Fibroblast of villous mesenchyme (primary cell): ENCODE measurements at places on chromosomes 3 and 15.

GRCh38 chr3:125025642-125026041 lies 30.2 kb downstream of the HEG1 start:
- peak; percentile 48 for DNase-seq

DNA sequence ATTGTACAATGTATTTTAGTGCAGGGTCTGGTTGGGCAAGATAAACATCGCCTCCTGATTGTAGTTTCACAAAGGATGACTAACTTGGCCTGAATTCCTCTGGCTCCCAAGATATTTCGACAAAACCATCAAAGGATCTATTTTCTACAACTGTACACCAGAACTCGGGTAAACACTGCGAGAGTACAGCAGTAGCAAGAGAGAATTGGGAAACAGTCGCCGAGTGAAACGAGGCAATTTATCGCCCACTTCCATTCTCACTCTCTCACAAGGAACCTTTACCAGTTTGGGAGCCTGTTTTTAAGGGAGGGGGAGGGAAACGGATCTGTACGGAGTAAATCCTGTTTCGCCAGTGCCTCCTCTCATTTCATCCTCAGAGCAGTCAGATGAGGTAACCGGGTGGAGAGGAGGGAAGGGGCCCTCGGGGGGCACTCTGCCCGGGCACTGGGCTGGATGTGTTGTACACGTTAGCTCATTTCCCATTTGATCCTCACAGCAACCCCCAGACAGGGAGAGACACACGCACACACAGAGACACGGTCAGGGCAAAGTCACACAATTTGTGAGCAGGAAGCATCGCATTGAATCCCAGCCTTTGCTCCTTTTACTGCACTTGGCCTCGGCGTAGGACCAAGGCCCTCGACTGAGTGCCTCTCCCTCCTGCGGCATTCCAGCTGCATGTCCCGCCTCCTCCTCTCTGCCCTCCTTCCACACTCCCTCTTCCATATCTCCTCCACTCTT lies 120.1 kb downstream of the LIPC start:
- DNase-seq: peak; percentile 98

- DNase-seq: no peak
Observed at GRCh38 chr3:138097192-138098172, 17.9 kb downstream of the DZIP1L start.

GRCh38 chr15:58474741-58475323 lies 43.0 kb downstream of the LIPC start:
- DNase-seq: no peak

DNA sequence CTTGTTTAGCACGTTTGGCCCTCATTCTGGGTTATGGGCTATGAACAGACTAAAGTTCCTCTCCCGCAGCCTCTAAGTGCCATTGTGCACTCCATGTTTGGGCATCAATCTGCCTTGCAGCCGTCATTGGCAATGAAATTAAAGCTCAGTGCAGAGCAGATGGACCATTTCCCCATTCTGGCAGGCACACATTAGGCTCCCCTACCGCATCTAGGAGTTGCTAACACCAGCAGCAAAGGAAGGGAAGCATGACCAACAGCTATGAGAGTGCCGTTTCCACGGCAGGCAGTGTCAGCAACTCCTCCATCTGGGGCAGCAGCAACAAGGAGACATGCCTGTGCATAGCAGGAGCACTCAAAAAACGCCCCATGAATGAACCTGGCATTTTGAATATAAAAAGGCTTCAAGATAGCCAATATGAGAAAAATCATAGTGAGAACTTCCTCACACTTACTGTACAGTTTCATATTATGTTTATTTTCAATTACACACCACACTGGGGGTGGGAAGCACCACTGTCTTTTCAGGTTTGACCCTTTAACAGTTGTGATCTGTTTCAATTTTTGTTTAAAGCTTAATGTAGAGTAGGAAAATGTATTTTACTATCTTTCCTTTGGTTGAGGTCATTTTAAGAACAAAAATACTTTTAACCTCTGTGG lies 218.7 kb downstream of the KCNMB2 start:
- DNase-seq: no peak

- DNase-seq: peak; percentile 88
Observed at GRCh38 chr3:23748398-23749110, 57.2 kb upstream of the UBE2E1 start.

- DNase-seq: no peak
Observed at GRCh38 chr15:89652666-89653065, 2.6 kb downstream of the KIF7 start.

GRCh38 chr3:33439546-33440327 lies 468 bp downstream of the UBP1 start:
- peak; percentile 43 for DNase-seq

GRCh38 chr3:5948084-5948483 lies 760.6 kb downstream of the EDEM1 start:
- no peak for DNase-seq

DNA sequence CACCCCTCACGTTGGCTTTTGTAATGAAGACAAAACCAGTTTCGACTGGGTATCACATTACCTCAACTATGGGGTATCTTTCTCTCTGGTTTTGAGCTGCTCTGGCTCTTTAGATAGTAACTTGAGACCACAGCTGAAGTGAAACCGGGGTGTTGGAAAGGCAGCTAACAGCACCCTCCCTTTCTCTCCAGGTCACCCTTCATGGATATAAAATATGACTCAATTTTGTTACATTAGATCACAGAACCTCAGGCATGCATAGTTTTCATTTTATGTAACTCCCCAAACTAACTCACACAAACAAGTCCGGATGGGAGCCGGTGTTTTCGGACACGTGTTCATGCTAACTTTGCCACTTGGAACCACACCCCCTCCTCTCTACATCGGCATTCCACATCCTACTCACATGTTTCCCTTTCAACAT lies 90.7 kb downstream of the NR2F2 start:
- peak; percentile 57 for DNase-seq

DNA sequence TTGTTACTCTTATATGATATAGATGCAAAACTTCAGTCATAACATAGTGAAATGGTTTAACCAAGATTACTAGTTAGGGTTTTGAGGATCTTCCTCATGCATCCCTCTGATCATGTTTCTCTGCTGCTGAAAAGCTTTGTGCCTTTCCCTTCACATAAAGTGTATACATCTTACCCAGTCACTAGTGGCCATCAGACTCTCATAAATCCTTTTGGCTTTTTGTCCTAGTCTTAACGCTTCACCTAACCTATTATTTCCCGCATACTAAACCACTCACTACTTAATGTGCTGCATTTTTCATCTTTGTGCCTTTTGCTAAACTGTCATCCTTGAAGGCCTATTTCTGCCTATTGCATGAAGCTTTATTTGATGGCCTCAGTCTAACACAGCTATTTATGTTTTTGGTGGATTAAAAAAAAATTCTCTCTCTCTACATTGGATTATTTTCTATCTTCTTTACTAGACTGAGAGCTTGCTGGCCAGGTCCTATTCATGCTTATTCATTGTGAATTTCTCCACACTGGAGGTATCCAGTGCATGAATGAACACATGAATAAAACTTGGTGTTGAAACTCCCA lies 717.6 kb upstream of the GOLIM4 start:
- DNase-seq: no peak

DNA sequence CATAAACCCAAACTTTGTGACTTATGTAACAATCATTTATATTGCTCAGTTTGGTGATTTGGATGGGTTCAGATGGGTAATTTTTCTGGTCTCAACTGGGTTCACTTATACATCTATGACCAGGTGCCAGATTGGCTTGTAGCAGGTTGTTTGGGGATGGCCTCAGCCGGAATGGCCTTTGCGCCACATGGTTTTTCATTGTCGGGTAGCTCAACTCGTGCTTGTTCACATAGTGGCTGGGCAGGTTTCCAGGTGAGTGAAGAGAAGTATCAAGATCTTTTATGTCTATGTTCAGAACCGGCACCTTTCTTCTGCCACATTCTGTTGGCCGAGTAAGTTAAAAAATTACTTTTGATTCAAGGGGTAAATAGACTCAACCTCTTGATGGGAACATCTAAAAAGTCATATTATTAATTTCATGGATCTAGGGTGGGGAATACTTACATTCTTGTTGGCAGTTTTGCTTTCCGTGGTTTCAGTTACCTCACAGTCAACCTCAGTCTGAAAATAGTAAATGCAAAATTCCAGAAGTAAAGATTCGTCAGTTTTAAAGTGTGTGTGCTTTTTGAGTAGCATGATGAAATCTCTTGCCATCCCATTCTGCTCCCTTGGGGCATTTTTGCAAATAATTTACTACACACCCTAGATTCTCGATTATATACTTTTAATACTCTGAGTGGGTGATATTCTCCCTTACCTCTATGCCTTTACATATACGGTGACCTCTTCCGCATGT lies 745.7 kb upstream of the CCDC54 start:
- no peak for DNase-seq

DNA sequence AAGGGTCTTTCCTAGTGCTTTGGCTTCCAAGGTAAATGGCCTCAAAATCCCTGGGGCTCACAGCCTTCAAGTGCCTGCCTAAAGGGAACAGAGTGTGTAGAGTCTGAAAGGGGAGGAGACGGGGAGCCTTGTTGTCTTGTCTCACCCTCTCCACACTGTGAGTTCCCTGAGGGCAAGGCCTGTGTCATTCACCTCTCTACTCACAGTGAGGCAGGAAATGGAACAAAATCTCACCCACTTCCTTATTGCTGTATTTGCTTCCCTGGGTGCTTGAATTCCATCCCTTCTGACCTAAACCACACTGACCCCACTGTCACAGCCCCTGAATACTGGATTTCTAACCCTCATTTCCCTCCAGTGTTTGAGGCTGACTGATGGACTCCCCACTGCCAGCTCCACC lies 197.5 kb downstream of the EPHB1 start:
- no peak for DNase-seq

- no peak for DNase-seq
Observed at GRCh38 chr3:181086011-181086410, 96.5 kb upstream of the DNAJC19 start.

- no peak for DNase-seq
Observed at GRCh38 chr3:42709621-42710020, 7.0 kb upstream of the HHATL start.
